Fibroblast of gingiva (primary cell): ENCODE measurements at places on chromosomes 7 and 10.

GRCh38 chr7:75718390-75719031 lies 20.2 kb downstream of the HIP1 start:
- no peak for DNase-seq

GRCh38 chr7:91571601-91572000 lies 307.4 kb downstream of the FZD1 start:
- DNase-seq, result no peak

DNA sequence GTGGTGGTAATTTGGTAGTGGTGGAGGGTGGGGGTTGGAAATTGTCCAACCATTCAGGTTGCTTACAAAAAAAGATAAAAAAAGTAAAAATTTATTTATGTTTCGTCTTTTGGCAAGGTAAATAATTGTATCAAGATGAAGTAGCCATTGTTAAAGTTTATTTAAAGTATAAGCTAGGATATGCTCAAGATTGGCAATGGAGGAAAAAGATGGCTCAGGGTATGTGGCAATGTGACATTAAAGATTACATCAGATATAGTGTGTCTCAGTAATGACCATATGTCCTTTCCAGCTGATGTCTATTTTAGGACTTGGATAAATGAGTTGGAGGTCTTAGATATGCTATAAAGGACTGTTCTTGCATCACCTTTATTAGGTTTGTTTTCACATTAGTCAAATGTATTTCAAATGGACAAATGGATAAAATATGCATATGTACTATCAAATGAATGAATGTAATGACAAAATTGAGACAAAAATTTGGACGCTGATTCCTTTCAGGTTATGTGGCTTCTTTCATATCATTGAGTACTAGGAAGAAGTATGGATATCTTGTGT lies 60.9 kb downstream of the ST7 start:
- DNase-seq, result no peak

DNA sequence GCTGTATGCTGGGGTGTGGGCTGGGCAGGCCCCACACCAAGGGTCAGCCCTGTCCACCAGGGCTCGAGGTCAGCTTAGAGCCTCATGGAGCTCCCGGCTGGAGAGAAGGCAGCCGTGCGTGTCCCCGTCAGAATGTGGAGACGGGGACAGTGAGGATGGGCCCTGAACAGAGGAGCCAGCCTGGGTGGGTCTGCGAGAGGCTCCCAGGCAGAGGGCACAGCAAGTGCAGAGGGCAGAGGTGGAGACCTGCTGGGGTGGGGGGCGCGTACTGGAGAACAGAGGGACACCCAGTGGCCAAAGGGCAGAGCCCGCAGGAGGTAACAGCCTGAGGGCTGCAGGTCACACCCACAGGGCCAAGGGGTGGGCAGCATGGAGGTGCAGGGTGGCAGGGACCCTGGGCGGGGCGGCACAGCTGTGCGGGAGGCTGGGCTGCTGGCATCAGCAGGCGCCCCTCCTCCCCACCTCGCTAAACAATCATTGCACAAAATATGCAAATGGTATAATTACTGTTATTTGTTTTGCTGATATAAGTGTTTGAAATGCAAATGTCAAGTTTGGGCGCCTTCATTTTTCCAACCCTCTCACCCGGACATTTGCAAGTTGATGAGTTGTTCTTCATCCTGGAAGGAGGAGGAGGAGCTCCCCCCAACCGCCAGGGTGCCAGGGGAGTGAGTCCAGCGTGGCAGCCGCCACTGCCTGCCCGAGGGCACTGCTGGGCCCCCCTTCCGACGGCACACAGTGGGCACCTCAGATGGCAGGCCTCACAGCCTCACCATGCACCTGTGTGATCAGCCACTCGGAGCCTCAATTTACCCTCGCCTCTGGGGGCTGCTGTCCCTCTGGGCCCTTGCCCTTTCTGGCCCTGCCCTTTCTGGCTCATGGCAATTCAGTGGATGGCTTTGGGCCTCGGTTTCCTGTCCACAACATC lies 35.0 kb downstream of the ELFN1 start:
- DNase-seq, result no peak

- no peak for DNase-seq
Observed at GRCh38 chr7:44277391-44277790, 48.0 kb downstream of the CAMK2B start.

DNA sequence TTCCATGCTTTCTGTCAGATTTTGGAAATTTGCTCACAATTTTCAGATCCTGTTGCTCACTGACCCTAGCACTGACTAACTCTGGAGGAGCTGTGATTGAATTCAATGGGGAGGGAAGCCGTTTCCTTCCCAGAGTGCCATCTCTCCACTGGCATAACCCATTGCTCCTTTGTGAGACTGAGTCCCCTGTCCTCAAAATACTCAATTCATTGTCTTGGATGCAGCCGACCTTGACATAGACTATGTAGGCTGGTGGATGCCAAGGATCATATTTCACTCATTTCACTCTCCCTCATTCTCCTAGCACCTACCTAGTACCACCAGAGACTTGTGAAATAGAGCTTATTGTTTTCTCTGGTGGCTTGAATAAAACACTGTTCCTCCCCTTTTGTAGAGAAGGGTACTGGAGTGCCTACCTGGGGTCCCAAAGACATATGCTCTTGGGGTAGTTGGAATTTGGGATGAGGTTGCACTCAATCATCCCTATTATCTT lies 511.3 kb upstream of the ZMIZ1 start:
- DNase-seq, result no peak

DNA sequence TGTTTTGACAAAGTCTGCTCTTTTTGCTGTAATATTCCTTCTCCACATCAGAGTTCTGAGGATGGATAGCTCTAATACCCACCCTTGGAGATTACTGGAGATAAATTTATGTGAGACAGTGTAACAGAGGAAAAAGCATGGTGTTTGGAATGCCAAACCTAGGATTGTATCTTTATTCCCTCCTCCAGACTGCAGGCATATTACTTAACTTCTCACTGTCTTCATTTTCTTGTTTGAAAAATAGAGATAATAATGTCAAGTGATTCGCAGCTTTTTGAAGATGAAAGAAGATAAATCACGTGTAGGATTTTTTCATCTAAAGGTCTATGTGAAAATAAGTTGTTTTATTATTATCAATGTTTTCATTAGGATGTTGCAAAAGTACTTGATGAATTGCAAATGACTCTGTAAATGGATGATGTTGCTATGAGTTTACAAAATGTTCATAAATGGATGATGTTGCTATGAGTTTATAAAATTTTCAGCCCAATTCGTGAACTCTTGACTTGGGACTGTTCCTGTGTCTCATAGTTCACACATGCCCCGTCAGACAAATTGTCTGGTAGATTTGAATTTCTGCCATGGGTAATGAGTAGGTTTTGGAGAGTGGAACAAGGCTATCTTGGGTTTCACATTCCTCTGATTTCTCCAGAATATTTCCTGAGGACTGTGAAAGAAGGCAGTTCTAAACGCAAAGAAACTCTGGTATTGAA lies 113.1 kb upstream of the IGFBP3 start:
- peak; percentile 59 for DNase-seq

- no peak for DNase-seq
Observed at GRCh38 chr10:69329721-69330178, 51.5 kb downstream of the HK1 start.

- no peak for DNase-seq
Observed at GRCh38 chr7:72504061-72504706, 92.0 kb upstream of the CALN1 start.

DNA sequence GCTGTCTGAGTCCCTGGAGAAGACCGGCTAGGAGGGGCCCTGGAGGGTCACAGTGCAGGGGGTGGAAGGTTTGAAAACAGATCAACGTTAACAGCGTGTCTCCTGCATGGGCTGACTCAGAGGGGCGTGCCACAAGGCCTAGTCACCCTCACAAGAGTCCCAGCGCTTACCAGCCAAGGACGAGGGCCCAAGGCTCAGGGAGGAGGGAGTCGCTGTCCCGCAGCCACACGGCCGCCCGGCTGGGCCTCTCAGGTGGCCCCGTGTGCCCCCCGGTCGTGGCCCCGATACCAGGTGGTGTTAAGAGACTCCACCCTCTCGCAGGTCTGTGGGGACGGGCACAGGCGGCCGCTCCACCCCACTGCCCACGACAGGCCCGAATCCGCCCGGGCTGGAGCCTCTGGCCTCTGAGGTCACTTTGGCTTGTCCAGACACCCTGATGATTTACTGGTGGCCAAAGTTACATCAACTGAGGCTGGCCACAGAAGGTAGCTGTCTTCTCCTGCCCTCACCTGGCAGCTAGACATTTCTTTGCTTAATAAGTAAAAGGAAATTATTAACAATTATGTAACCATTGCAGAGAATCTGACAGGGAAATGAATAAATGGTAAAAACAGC lies 34.0 kb downstream of the FAM20C start:
- no peak for DNase-seq

DNA sequence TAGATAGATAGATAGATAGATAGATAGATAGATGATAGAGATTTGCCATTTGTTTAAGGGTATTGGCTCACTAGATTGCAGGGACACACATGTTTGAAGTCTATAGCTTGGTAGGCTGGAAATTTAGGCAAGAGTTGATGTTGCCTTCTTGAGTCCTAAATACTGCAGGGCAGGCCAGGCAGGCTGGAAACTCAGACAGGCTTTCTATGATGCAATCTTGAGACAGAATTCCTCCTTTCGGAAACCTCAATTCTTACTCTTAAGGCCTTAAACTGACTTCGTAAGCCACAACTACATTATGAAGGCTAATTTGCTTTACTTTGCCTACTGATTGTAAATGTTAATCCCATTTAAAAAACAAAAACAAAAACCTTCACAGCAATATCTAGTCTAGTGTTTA lies 322.9 kb upstream of the AKR1E2 start:
- peak; percentile 26 for DNase-seq

DNA sequence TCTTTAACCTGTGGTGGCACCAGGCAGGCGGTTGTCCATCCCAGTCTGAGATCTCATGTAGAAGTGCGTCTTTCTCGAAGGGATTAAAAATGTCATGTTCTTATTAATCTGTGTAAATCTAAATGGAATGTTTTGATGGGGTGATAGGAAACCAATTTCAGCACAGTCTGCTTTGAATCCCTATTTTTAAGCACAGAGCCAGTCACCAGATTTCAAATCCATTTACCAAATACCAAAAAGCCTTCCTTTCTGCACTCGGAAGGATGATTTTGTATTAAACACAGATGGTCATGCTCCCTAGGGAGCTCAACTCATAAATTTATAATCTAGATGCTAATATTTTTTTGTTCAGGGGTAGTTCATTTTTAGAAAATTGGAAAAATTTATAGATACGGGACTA lies 160.6 kb upstream of the AOAH start:
- no peak for DNase-seq

GRCh38 chr7:141362580-141363435 lies 188.4 kb upstream of the AGK start:
- peak; percentile 4 for DNase-seq

GRCh38 chr10:28046579-28046978 lies 47.7 kb upstream of the ODAD2 start:
- DNase-seq, result no peak

DNA sequence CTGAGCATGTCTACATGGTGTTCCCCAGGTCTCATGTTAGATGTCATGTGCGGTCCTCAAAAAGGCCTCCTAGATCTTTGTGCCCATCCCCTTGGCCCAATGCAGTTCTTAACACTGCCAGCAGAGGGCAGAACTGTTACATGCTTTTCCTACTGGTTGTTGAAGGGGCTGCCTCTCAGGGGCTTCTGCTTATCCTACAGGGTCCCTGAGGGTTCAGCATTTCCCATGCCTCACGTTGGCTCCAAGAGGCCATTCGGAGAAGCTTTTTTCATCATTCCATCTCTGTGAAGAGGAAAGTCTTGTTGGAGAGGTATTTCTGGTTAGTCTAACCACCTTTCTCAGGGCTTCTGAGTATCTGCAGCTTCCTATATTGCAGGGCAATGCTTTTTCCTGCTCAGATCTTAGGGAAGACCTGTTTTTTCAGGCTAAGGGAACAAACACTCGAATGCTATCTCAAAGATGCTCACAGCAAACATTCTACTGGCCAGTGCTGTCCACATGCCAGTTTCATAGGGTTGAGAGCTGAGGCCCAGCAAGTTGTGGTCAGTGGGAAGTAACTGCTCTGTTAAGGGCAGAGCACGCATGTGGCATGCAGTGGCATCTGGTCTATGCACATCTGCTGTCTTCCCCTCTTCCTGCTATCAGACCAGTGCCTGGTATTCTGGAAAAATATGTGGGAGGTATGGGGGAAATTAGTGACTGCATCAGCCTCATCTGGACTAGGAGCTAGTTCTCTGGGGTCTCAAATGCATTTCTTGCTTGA lies 31.5 kb downstream of the MBL2 start:
- DNase-seq, result no peak

GRCh38 chr7:540997-541396 lies 21.4 kb upstream of the PDGFA start:
- DNase-seq, result no peak

DNA sequence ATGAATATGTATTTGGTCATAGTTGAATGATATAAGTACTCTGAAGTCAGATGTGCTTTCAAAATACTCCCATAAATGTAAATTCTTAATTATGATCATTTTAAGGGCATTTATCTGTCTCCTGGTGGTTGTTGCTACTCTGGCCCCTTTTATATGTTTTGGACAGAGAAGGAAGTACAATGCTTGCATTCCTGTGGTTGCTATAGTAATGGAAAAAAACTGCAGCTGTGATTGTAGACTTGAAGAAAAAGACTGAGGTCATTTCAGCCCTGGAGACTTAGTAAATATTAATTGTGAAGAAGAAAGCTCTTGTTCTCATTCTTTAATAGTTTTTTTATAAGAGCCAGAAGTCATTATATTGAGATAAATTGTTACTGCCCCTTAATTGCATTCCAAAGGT lies 70.2 kb upstream of the FERD3L start:
- peak; percentile 78 for DNase-seq

- peak; percentile 19 for DNase-seq
Observed at GRCh38 chr7:80135309-80136104, 876 bp downstream of the GNAI1 start.

GRCh38 chr7:55903985-55904759 lies 16.9 kb downstream of the ZNF713 start:
- DNase-seq, result no peak

DNA sequence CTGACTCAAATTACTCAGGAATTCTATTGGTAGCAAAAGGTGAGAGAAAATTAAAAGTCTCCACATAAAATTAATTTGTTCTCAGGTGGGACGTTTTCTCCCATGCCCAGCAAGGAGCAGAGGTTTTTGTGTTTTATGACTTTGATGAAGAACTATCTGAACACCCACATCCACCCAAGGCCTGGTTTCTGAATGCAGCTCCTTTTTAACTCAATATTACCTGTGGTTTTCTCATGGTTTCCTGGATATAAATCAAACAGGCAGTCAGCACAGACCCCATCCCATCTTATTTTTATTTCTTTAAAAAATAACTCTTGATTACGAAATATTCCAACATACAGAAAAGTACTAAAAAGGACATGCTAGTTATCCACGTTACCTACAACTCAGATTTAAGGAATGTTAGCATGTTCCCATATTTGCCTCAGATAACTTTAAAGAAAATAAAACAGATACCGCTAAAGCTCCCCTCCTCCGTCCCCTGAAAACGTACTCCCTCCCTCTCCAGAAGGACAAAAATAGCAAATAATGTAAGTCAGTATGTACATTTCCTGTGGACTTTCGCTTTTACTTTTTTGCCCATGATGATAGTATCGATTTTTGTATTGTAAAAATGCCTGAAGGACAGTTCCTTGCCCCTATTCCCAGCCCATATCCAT lies 43.4 kb downstream of the GLI3 start:
- DNase-seq, result no peak
